ENCODE measurements at places on chromosomes 2 and 18. TPM values are rescaled to one million over a fixed set of nuclear protein-coding genes. Genes with fewer than 3 reads are reported as not detected.

Gene RAD51AP2
- polyA plus RNA-seq: 0.38 TPM

Gene CYBRD1
- polyA plus RNA-seq: 131 TPM

Gene LYPD6
- polyA plus RNA-seq: 14.7 TPM

- no peak for DNase-seq
These were observed 719 bp downstream of the SMAD2 start for GRCh38 chr18:47929681-47930198.

DNA sequence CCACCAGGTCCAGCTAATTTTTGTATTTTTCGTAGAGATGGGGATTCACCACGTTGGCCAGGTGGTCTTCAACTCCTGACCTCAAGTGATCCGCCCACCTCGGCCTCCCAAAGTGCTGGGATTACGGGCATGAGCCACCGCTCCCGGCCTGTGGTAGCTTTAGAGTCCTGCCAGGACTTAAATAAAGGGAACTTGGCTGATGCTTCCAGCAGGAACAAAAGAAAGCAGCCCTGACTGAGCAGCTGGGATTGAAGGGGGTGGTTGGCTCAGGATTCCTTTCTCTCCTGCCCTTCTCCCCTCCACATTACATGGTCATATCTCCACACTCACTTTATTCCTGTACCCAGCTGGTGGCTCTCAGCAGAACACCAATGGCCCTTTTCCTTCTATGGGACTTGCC is 20.0 kb downstream of the EFHD1 start:
- DNase-seq: no peak

GRCh38 chr2:96530144-96530430 is 6.5 kb upstream of the ARID5A start:
- no peak for DNase-seq

DNA sequence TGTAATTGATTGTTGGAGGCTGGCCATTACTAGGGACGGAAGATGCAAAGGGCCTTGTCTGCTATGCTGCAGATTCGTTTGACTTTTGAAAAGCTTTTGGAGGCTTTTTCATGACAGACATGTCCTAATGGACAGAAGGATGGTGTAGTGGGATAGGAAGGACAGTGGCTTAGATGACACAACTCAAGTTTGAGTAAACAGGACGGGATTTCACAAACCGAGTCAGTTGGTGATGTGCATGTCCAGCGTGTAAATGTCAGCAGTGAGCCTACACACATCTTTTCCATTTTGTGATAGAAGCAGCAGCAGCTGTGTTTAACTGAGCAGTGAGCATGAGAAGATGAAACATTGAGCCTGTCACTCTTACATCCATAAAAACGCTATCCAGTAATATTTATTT is 76.0 kb downstream of the NCK2 start:
- DNase-seq: no peak

DNA sequence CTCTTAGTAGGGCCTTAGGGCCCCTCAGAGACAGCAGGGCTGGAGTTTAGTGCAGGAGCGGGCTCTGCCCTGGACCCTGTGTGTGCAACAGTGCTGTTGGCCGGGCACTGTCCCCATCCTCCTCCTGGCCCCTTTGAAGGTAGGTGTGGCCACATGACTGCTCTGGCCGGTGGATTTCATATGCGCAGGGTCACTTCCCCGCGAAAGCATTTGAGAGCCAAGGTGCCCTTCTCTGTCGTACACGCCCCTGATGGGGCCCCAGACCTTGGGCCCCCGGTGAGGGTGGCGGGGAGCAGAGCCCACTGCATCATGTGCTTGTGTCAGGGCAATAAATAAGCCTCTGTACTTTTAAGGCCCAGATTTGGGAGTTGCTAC is 15.5 kb downstream of the TMEM177 start:
- no peak for DNase-seq

DNA sequence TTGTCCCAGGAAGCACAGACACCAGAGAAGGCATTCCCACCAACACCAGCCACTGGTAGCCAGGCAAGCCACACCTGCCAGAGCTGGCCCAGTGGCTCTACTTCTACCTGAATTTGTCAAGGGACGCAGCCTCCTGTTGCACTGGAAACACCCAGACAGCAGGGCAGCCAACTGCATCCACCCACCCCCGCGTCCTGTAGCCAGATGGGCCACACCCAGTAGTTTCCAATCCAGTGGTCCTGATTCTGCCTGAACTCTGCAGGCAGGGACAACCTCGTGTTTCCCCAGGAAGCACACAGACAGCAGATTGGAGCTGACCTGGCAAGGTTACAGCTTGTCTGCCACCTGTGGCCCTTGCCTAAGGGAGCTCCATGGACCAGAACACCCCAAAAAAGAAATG is 18.2 kb downstream of the PFN4 start:
- no peak for DNase-seq

DNA sequence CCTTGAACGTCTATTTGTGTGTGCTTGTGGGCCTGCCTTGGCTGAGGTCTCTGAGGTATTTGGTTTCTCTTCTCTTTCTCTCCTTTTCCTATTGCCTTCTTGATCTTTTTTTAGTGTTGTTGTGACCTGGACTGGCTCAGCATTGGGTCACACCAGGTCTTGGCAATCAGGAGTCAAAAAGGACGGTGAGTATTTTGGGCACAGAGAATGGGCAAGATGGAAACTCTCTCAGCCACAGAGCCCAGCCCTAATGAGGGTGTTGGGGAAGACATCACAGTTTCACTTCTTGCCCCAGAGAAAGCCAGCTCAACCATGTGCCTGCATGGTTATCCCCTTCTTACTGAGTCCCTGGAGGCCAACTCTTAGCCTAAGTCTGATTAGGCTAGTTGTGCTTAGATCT is 13.7 kb upstream of the INO80C start:
- DNase-seq: no peak

GRCh38 chr2:180033993-180034894 is 27.1 kb upstream of the CWC22 start:
- no peak for DNase-seq

GRCh38 chr2:44770221-44771195 is 171.0 kb upstream of the SIX3 start:
- DNase-seq: no peak

DNA sequence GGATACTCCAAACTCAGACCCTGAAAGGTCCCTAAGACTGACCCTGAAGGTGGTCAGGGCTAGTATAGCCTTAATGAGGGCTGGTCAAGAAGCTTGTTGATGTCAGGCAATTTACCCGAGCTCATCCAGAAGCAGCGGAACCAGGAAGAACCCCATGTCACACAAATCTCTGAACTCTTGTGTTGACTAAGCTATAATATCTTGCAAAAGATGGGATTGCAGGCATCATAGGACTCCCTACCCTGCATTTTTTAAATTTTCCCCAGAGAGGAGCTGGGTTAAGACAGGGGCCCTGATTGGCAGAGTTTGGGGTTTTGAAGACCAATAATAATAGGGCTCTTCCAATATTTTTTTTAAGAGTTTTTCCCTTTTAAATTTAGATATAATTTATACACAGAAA is 2.0 kb upstream of the PLEKHB2 start:
- no peak for DNase-seq
